ENCODE measurements at places on chromosomes 11 and 22.
A peak's percentile ranks its signal among the peaks of the same experiment; 100 is the strongest.

GRCh38 chr11:85844439-85845123, 10.6 kb upstream of the CCDC83 start:
- no peak for DNase-seq

DNA sequence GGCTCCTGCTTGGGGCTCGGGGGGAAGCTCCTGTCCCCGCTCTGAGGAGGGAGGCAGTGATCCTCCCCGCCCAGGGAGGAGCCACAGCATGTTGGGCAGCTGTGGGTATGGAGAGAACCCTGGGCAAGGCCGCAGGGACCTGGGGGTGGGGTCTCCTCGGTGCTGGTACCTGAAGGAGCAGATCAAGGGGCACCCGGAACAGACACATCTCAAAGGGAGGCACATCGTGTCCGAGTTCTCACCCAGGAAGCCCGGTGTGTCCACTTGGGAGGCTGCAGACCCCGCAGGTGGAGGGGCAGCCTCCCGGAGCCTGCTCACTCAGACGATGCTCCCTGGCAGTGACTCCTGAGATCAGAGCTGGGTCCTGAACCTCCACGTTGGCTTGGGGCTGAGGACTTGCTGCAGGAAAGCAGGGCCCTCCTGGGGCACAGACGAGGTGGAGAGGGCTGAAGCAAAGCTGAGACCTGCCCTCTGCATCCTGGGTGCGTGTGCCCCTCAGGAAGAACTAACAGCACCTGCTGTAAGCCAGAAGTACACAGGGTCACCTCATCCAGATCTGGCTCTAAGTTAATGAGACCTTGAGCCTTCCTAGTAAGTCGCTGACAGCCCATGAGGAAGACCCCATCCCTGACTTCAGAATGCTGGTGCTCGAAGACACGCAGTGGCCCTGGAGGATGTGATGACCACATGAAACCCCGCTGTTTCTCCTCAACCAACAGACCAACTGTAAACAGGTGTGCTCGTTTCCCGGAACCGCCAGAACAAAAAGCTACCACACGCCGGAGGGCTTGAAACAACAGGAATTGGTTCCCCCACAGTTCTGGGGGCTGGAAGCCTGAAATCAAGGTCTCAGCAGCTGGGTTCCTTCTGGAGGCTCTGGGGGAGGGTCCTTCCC, 5.9 kb upstream of the OSBPL5 start:
- DNase-seq: no peak

DNA sequence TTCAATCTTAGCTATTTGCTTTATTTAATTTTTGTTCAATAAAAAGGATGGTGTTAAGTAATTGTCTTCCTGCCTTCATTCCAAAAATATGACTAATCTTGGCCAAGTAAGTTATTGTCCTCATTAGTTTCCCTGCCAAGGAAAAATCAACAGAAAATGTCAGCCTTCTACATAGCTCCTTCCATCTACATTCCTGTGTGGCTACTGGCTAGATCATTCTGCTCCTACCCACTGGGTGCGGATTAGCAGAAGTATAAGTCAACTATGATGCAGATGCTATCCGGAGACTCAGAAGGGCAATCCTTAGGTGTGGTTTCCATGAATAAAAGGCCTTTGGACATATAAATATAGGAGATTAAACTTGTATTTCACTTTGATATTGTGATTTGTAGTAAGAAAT, 154.4 kb downstream of the SBF2 start:
- DNase-seq: no peak

GRCh38 chr11:15539645-15540044, 424.9 kb downstream of the INSC start:
- no peak for DNase-seq

DNA sequence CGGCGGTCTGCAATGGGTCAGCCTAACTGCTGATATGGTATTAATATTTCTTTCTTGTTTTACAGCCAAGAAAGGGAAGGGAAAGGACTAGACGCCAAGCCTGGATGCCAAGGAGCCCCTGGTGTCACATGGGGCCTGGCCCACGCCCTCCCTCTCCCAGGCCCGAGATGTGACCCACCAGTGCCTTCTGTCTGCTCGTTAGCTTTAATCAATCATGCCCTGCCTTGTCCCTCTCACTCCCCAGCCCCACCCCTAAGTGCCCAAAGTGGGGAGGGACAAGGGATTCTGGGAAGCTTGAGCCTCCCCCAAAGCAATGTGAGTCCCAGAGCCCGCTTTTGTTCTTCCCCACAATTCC, 1.9 kb downstream of the MDK start:
- DNase-seq: no peak

GRCh38 chr11:73931039-73931645, 19.7 kb upstream of the DNAJB13 start:
- DNase-seq: no peak

GRCh38 chr22:37509059-37509860, 10.0 kb downstream of the CARD10 start:
- no peak for DNase-seq

GRCh38 chr22:32794449-32795213, 6.9 kb upstream of the TIMP3 start:
- DNase-seq: no peak

- peak; percentile 28 for DNase-seq
Measured at GRCh38 chr11:75450826-75451821, 18.1 kb upstream of the KLHL35 start.

DNA sequence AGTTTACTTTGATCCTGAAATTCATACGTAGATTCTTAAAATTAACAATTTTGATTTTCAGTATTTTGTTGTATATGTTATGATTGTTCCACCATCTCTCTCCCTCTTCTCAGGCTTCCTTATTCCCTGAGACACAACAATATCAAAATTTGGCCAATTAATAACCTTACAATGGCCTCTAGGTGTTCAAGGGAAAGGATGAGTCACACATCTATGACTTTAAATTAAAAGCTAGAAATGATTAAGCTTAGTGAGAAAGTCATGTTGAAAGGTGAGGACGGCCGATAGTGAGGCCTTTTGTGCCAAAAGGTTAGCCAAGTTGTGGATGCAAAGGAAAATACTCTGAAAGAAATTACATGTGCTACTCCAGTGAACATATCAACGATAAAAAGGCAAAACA, 5.5 kb upstream of the OR52J3 start:
- DNase-seq: no peak

DNA sequence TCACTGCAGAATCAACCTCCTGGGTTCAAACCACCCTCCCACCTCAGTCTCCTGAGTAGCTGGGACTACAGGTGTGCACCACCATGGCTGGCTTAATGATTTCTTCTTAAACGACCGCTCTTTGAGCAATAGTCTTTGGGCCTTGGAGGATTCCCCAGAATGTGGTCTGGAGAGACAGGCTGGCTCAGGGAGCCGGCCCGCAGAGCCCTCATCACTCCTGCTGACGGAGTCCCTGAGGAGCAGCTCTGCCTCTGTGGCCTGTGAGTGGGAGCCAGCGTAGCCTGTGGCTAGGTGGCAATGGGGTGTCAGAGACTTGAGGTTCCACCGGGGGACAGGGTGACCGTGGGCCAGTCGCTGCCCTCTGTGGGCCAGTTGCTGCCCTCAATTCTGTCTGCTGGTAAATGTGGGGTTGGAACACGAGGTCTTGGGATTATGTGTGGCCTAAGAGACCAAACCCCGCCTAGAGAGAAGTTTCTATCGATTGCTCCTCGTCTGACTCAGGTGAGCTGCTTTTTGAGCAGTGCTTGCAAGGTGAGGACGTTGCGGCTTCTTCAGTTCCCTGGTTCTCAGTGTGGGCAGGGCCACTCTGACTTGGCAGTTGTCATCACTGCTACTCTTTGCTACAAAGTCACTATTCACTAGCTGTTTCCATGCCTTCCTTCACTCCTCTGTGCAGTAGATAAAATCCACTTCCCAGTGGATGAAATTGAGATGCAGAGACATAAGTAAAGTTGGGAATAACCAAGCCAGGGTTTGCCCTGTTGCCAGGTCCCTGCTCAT, 124.8 kb upstream of the NECTIN1 start:
- DNase-seq: no peak

GRCh38 chr11:126489836-126490660, 134.6 kb downstream of the ST3GAL4 start:
- DNase-seq: no peak

DNA sequence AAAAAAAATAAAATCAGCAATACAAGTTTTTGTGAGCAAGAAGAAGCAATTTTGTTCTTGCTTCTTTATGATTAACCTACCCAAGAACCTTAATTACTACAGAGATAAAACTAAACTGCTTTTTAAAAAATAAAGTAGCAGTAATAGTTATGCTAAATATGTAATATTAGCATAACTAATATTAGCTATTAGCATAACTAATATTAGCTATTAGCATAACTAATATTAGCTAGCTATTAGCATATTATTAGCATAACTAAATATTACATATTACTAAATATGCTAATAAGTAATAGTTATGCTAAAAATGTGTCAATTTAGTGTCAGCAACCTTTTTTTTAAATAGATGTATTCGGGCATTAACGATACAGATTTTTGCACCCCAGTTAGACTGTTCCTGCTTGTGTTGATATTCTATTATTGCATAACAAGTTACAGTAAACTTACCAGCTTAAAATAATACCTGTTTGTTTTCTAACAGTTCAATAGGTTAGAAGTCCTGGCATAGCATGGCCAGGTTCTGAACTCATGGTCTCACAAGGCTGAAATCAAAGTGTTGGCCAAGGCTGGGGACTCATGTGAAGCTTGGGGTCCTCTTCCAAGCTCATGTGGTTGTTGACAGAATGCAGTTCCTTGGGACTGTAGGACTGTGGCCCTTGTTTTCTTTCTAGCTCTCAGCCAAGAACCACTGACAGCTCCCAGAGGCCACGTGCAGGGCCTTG, 48.4 kb downstream of the PDHX start:
- no peak for DNase-seq

GRCh38 chr11:107545101-107545514, 20.4 kb downstream of the ALKBH8 start:
- no peak for DNase-seq

DNA sequence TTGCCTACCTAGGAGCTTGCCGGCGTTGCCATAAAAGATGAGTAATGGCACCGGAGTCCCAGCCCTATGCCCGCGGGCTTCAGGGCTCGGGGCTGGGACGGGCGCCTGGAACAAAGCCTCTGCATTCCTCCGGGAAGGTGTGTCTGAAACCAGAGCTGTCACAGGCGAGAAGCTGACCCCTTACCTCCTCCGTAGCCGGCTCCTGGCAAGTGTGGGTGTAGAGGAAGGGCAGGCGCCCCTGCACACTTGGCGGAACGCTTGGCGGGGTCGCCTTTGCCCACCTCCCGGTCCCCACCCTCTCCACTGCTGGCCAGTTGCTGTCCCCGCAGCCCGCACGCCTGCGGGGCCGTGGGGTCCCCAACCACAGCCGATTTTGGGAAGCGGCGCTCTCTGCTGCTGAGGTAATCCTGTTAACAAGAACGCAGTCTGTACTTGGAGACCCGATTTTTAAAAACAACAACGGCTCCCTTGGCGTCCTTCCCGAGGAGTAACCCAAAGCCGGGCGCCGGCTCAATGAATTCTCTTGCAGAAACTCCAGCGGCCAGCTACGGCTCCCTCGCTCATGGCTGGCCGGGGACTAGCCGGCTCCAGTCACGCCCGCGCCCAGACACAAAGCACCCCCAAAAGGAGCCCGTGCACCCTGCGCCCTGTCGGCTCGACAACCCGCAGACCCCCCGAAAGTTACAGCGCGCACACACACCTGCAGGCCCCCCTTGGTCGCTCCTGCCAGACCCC, 89.2 kb downstream of the PLEKHA7 start:
- DNase-seq: no peak

GRCh38 chr11:131463649-131464425, 93.4 kb downstream of the NTM start:
- DNase-seq: no peak

DNA sequence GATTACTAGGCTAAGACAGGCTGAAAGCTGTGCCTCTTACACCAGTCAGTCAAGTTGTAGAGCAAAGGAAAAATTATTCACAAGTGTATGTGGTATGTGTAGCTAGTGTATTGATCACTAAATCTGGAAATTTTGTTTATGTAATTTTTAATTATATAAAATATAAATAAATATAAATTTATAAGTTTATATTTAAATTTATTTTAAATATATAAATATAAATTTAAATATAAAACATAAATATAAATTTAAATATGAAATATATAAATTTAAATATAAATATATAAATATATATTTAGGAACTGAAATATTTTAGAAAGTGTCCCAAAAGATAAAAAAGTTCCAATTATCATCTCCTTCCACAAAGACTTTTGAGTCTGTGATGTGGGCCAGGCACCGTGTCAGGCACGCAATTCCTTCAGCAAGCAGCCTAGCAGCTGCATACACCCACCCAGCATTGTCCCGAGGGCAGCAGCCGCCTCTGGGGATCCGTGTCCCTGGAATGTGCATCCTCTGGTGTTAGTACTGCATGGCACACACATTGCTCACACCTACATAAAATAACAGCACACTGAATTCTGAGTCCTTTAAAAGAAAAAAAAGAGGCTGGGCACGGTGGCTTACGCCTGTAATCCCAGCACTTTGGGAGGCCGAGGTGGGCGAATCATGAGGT, 1098.0 kb downstream of the BRD1 start:
- no peak for DNase-seq

DNA sequence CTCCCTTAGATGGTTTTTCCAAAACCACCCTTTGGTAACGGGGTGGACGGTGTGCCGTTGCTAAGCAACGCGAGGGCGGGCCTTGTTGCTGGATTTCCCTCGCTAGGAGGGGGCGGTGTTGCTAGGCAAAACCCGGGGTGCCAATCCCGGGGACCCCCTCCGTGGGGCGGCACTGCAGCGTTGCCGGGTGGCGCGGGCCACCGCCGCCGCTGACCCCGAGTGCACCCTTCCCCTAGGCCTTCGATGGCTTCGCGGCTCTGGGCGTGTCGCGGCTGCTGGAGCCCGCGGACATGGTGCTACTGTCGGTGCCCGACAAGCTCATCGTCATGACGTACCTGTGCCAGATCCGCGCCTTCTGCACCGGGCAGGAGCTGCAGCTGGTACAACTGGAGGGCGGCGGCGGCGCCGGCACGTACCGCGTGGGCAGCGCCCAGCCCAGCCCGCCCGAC, 8.9 kb downstream of the EHBP1L1 start:
- DNase-seq: no peak

- no peak for DNase-seq
Measured at GRCh38 chr11:11856638-11857037, 14.9 kb downstream of the USP47 start.

GRCh38 chr22:30245985-30246813, at the start of gene LIF:
Gene LIF, minus strand, starts transcription at chr22:30246759. Its CDS starts 64 bp downstream, at chr22:30246695.
- peak; percentile 32 for DNase-seq

- DNase-seq: no peak
Measured at GRCh38 chr11:124762624-124763155, 600 bp upstream of the ESAM start.

GRCh38 chr22:37259540-37260029, 15.5 kb upstream of the RAC2 start:
- no peak for DNase-seq

- no peak for DNase-seq
Measured at GRCh38 chr22:44815099-44816070, 63.0 kb downstream of the ARHGAP8 start.

DNA sequence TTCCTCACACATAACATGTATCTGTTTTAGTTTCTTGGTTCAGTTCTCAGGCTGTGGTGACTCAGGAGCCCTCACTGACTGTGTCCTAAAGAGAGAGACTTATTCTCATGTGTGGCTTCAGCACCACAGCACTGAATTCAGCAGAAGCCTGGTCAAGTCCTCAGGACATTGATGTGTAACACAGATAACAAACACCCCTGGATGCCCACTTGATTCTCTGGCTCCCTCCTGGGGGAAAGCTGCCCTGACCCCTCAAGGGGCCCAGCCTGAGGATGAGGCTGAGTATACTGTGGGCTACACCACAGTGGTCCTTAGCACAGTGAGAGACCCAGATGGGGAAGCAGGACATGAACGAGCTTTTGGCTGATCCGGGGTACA, 87.2 kb upstream of the VPREB1 start:
- DNase-seq: no peak

- DNase-seq: no peak
Measured at GRCh38 chr11:66846671-66847091, 3.4 kb downstream of the RCE1 start.

All from T-helper 9 cell (primary cell).